ENCODE measurements at places on chromosomes 16 and 17.

- no peak for DNase-seq
Observed at GRCh38 chr17:55774846-55775271, 24.0 kb downstream of the PCTP start.

DNA sequence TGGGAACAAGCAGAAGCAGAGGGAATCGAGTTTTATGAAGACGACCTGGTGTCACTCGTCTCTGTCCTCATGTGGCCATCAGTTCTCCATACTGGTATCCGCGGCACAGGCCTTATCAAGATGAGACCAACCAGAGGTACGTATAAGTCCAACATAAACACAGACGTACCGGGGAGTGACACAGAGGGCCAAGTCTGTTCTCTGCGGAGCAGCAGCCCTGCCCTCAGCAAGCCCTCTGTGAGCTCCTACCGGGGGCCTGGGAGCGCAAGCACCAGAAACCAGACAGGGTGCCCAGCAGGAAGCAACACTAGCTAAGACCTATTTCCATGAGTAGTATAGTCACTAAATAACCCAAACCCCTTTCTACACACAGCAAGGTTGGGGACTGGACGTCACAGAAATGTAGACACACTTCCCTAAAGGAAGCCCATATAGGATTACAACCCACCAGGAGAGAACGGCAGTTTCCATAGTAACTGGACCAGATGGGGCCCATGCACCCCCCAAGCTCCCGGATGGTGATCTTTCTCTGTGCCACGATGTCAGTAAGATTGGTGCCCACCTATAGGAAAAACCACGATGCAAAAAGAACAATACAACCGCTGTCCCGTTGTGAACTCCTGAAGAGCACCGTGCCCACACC, 911 bp downstream of the ARL16 start:
- DNase-seq, result no peak

GRCh38 chr17:3915995-3916696, at the start of gene P2RX1:
P2RX1 (minus strand) TSS chr17:3916465; CDS start chr17:3916225, 240 bp downstream.
- DNase-seq, result no peak

DNA sequence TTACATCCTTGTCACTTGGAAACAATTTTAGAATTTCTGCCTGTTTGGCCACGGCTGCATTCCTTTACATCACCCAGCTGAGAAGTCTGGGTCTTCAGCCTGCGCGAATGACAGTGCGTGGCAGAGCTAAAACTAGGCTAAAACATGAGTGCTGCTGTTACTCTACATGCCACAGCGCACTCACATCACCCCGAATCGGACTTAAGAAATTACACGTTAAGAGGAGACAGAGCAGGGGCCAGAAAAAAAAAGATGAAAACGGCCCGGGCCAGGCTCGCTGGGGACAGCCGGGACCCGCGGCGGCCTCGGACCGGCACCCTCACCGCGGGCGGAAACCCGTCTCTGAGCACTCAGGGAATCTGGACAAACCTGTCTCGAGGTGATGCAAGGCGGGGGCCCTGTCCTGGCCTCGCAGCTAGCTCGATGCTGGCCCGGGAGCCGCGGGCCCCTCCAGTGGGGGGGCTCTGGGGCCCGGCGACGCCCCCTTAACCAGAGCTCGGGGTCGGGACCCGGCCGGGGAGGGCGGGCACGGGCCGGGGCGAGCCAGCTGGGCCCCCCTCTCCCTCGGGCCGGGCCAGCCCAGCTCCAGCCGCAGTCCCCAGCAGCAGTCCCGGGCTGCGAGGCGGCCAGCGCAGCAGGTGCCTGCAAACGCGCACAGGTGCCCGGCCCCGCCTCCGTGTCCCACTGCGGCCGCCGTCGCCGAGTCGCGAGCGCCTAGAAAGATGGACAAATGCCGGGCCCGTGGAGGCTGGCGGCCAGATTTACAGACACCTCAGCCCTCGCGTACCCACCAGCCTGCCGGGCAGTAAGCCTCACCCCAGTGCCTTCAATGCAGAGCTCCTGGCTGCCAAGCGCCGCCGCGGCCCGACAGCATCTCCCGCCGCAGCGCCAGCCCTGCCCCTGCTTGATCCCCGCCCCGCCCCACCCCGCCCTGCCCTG, at the start of gene AKTIP:
Gene AKTIP (minus strand): TSS at position 879 of the 939 bp plus-strand sequence. CDS start 2,950 bp downstream, outside the sequence.
- no peak for DNase-seq

DNA sequence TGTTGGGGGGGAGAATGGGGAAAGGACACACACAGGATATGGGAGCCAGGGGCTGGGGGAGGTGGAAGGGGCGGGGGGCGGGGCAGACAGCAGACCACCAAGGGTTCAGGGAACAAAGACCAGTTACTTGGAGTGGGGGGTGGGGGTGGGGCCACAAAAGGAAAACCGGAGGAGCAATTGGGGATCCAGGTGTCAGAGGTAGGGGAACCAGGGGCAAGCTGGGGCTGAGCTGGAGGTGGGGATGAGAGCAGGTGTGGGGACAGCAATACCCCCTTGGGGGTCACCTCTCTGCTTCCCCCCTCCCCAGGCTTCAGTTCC, 1.4 kb upstream of the ORAI3 start:
- no peak for DNase-seq

- no peak for DNase-seq
Observed at GRCh38 chr17:80446645-80447405, 29.6 kb downstream of the NPTX1 start.

- DNase-seq, result no peak
Observed at GRCh38 chr16:77838597-77839255, 50.4 kb downstream of the VAT1L start.

- DNase-seq, result no peak
Observed at GRCh38 chr16:67372664-67373063, 20.6 kb downstream of the TPPP3 start.

GRCh38 chr17:31541559-31541958, 150.1 kb downstream of the RAB11FIP4 start:
- DNase-seq, result no peak

DNA sequence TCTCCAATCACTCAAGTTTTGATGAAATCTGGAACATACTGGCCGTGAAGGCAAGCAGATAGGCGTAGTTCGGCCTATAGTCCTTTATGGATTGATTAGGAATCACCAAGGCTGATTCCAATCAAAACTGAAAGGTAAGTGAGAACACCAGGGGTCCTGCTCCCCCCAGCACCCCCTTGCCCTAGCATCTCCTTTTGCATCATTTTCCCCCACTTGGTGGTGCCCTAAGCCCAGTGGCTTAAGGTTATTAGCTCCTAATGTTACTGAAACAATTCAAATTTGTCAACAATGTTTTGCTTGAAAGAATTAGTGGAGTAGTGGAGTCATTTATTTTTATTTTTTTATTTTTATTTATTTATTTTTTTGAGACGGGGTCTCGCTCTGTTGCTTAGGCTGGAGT, 4.9 kb downstream of the SLFN14 start:
- no peak for DNase-seq

GRCh38 chr17:15413101-15413771, 54.2 kb downstream of the CDRT4 start:
- DNase-seq, result no peak

GRCh38 chr17:79627184-79627765, 16.4 kb upstream of the RBFOX3 start:
- no peak for DNase-seq

- DNase-seq, result no peak
Observed at GRCh38 chr17:2238432-2239169, 65.0 kb downstream of the SMG6 start.

DNA sequence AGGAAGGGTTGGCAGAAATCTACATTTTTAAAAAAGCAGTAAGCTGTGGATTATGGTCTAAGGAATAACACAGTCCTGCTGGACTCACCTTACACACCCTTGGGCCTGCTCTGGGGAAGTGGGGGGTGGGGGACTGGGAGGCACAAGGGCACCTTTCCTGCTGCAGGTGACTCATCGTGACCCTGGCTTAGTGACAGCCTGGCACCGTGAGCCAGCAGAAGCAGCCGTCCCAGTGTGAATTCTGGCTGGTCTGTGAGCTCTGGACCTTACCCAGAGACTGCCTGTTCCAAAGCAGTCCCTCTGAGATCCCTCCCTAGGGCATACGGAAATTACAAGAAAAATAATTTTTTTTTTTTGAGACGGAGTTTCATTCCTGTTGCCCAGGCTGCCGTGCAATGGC, 4.2 kb upstream of the CRK start:
- no peak for DNase-seq

- DNase-seq, result no peak
Observed at GRCh38 chr17:62754631-62755030, 53.5 kb downstream of the MARCHF10 start.

DNA sequence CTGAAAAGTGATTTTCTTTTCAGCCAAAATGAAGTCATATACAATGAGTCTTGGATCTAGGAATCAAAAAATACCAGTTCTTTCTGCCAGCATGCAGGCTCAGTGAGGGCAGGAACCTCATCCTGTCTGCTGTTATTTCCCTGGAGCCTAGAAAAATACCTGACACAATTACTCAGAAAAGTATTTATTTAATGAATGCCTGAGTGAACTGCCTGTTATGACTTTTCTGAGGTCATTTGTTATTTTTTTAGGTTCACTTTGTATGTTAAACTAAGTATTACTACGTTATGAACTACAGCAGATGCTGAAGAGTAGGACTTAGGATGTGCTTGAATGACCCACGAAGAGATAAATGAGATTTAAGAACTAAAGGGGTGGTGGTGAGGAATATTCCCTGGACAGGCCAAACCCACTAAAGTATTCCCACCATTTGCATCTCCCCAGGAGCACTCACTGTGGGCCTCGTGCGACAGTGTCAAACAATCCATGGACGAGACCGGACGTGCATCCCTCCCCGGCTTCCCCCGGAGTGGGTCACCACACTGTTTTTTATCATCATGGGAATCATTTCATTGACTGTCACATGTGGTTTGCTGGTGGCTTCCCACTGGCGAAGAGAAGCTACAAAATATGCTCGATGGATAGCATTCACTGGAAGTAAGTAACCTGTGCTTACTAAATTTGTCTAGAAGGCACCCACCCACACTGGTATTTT, 17.1 kb upstream of the VWA3A start:
- no peak for DNase-seq

GRCh38 chr17:13806092-13806491, 204.4 kb upstream of the HS3ST3A1 start:
- DNase-seq, result no peak

GRCh38 chr16:57115168-57115513, 22.8 kb downstream of the CPNE2 start:
- no peak for DNase-seq

GRCh38 chr17:51164911-51165679, 1.1 kb upstream of the NME2 start:
- no peak for DNase-seq

GRCh38 chr17:61478026-61478789, 26.0 kb downstream of the TBX4 start:
- no peak for DNase-seq

Data from activated T-helper 1 cell treated with Interleukin-2 at 50 U/mL for 16 hours (primary cell).